ENCODE measurements at places on chromosomes 7 and 10.

DNA sequence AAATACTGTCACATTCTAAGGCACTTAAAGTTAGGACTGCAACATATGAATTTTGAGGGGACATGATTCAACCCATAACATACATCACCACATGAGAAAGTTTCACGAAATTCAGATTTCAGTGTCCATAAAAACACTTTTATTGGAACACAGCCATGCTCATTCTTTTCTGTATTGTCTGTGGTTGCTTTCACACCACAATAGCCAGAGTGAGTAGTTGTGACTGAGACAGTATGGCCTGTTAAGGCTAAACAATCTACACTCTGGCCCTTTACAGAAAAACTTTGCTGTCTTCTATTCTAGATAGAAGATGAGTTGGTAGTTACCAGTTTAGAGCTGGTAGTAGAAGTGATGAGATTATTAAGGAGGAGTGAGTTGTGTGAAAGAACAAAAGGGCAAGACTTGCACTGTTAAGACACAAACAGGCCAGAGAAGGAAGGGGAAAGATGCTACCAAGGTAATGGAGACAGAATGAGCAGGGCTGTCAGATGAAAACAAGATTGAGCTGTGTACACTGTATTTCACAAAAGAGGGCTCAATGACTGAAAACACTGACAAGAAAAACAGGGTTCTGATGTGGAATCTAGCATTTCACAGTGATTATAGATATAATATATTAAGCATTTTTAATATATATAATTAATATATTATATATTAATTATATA, 108.6 kb downstream of the PPP1R3A start:
- no peaks in the 10 kb centered on the region for H3K36me3 ChIP-seq
- H3K27ac ChIP-seq, result no peak overlapping the region
- H3K4me3 ChIP-seq, result no peak overlapping the region
- DNase-seq, result no peak

DNA sequence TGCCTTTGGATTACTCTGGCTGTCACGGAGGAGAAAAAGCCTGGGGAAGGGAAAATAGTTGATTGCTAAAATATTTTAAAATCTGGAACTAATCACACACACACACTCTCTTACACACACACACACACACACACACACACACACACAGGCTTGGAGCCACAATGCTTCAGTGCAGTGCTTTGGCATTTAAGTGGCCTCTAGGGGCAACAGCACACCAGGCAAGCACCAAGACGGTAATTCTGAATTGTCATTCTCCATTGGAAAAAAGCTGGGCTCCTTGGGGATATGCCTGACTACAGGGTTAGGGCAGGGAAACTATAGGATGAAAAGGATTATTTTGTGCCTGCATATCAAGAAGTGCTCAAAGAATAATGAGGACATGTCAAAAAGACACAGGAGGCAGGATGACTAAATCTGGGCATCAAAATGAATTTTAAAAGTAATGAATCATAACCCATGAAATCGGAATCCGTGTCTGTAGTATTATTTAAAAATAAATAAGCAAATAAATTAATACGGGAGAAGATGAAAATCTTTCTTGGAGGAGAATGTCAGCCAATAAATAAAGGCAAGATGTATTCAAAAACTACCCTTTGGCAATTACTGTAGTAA, 30.4 kb upstream of the DDC start:
- H3K4me3 ChIP-seq, result no peak overlapping the region
- no peak for DNase-seq
- no peaks in the 10 kb centered on the region for H3K36me3 ChIP-seq
- H3K4me1 ChIP-seq, result no peaks in the 10 kb centered on the region

GRCh38 chr10:33087922-33088321, 129.9 kb upstream of the ITGB1 start:
- H3K4me1 ChIP-seq, result peaks cover 34% of the 10 kb centered on the region
- peak overlapping the region; percentile 42 for H3K27ac ChIP-seq
- peaks cover 18% of the 10 kb centered on the region for H3K36me3 ChIP-seq
- H3K4me3 ChIP-seq, result peak overlapping the region; percentile 12
- H3K27me3 ChIP-seq, result peaks cover 3% of the 10 kb centered on the region
- no peak for DNase-seq

DNA sequence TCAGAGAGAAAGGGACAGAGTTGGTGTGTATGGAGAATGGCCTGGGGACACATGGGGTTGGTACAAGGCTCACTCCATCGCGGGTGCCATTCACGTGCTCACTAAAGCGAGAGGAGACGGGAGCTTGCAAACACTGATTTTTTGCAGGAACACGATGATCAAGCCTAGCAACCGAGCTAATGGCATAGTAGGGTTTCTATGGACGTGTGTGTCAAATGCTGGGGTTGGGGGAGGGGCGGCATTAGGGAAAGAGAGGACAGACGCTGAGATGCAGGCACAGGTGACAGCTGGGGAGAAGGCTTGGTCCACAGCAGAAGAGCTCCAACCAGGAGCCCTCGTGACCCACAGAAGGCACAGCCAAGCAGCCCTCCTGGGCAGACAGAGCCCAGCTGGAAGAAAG, 33.9 kb downstream of the RCC1L start:
- no peak for DNase-seq
- H3K4me3 ChIP-seq, result no peak overlapping the region
- H3K36me3 ChIP-seq, result peaks cover 11% of the 10 kb centered on the region
- H3K27me3 ChIP-seq, result no peaks in the 10 kb centered on the region
- H3K27ac ChIP-seq, result no peak overlapping the region
- no peaks in the 10 kb centered on the region for H3K4me1 ChIP-seq

GRCh38 chr10:16521311-16522016, at the start of gene C1QL3:
Gene C1QL3, minus strand, starts transcription at chr10:16521879. Its CDS starts 814 bp downstream, at chr10:16521065.
- peaks cover 15% of the 10 kb centered on the region for H3K4me1 ChIP-seq
- H3K27me3 ChIP-seq, result peaks cover 27% of the 10 kb centered on the region
- H3K4me3 ChIP-seq, result peak within 1 kb of the TSS; percentile 83
- no peak for DNase-seq
- no peaks in the 10 kb centered on the region for H3K36me3 ChIP-seq

GRCh38 chr7:14055813-14056212, 66.3 kb upstream of the ETV1 start:
- no peaks in the 10 kb centered on the region for H3K27me3 ChIP-seq
- H3K36me3 ChIP-seq, result no peaks in the 10 kb centered on the region
- H3K4me3 ChIP-seq, result no peak overlapping the region
- DNase-seq, result no peak
- no peaks in the 10 kb centered on the region for H3K4me1 ChIP-seq

DNA sequence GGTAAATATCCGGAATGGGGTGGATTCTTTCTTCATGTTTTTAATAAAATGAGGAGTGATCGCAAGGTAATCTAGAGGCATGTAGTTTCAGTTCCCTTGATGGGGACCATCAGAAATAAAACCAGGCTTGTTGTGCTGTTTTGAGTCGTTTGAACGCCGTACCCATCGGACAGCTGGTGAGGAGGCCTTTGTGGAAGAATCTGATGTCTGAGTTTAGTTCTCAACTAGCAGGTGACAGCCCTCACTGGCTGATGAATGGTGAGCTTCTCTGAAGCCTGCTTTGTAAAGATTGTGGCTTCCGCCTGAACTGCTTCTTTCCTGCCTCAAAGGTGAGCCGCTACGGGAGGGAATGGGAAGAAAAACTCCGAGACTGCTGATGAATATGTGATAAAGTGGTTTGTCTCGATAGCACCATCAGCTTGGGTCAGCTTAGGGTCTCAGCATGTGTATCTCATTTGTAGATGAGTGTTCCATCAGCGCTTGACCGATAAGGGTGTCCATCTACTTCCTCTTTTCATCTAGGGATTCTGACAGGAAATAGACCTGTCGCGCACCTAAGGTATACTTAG, 977 bp downstream of the TMEM248 start:
- H3K36me3 ChIP-seq, result peaks cover 6% of the 10 kb centered on the region
- H3K27me3 ChIP-seq, result no peaks in the 10 kb centered on the region
- DNase-seq, result peak; percentile 39
- peak overlapping the region; percentile 97 for H3K4me3 ChIP-seq
- peak overlapping the region; percentile 89 for H3K27ac ChIP-seq

DNA sequence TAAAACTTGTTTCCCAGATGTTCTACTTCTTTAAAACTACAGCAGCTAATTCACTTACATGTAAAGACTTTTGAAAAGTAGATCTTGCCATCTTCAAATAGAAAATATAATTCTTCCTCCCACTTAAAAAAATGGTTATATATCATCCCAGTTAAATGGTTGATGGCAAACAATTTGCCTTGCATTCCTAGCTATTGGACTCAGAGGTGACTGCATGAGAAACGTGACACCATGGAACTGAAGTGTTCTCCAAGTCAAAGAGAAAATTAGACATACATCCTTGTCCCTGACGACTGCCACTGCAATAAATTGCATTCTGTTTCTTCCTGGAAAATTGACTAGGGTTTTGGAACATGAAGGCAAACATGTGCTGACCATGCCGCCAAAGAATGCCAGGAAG, 95.0 kb upstream of the POM121L12 start:
- H3K4me3 ChIP-seq, result no peak overlapping the region
- no peak overlapping the region for H3K27ac ChIP-seq
- H3K4me1 ChIP-seq, result no peaks in the 10 kb centered on the region
- DNase-seq, result no peak
- H3K36me3 ChIP-seq, result no peaks in the 10 kb centered on the region

GRCh38 chr7:117946151-117946633, 73.0 kb upstream of the CTTNBP2 start:
- peak overlapping the region; percentile 32 for H3K27ac ChIP-seq
- no peak overlapping the region for H3K4me3 ChIP-seq
- DNase-seq, result no peak
- H3K27me3 ChIP-seq, result peaks cover 1% of the 10 kb centered on the region

DNA sequence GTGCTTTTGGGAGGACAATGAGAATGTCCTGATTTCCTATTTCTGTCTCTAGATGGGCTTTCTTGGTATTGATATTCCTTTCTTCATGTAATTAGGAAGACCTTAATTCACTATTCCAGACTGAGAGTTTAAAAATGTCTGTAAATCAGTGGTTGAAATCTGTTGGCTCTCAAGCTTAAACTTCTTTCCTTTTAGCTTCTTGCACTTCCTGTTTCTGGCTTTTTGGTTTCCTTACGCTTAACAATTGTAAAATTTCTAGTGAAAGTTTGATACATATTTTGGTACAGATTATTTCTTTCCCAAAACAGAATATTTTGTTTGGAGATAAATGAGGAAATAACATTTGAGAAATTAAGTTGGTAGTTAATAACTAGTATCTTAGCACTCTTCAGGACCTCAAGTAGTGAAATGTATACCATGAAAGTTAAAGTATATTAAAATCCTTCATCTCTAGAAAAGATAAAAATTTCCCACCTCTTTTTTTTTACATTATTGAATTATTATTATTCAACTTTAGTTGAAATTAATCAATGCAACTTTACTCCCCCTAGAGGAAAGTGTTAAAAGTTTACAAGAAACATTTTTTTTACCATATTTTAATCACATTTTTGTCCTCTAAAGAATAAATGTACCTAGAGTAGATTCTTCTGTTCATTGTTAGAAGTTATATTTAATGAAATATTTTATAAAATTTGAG, 137.2 kb downstream of the PHTF2 start:
- DNase-seq, result no peak
- no peak overlapping the region for H3K4me3 ChIP-seq

DNA sequence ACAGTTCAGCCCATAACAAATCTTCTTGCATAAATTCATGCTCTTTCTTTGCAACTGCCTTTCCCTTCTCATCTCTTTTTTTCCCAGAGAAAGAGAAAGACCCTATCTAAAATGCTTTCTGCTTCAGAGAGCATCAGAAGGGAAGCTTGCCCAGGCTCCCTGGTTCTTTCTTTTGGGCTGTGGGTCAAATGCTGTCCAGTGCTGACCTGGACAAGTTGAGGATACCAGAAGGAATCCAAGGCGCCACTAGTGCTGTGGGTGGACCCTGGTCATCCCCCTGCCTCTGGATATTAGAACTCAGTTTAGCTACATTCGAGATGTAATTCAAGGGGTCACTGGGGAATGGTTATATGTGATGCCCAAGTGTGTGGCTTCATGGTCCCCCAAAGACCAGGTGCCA, 411.6 kb downstream of the RPS24 start:
- H3K27me3 ChIP-seq, result peaks cover 12% of the 10 kb centered on the region
- H3K36me3 ChIP-seq, result no peaks in the 10 kb centered on the region
- H3K4me1 ChIP-seq, result peaks cover 3% of the 10 kb centered on the region
